Suppressor macrophage treated with lipopolysaccharide for 1 hour (primary cell): ENCODE measurements at places on chromosomes 6 and 20.

GRCh38 chr6:30885999-30886896, 1.9 kb downstream of the DDR1 start:
- no peak for DNase-seq

DNA sequence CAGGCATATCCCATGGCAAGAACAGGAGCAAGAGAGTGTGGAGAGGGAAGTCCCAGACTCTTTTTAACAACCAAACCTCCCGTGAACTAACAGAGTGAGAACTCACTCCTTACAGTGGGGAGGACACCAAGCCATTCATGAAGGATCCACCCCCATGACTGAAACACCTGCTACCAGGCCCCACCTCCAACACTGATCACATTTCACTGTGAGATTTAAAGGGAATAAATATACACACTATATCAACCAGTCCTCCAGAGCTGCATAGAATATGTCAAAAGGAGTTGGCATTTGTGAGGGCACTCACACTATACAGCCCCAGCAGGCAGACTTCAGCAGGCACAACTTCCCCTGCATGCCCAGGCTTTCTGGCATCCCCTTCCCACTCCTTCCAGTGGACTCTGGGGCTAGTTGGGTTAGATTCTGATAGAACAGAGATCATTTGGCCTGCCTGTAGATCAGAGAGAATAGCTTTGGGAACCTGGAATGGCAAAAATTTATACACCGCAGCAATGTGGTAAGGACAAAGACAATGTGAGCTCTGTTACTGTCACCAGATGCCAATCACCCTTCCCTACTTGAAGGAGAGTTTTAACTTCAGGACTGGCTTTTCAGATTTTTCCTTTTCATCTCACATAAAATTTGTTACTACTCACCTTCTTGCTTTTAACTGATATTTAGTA, 25.2 kb upstream of the TENT5A start:
- no peak for DNase-seq

DNA sequence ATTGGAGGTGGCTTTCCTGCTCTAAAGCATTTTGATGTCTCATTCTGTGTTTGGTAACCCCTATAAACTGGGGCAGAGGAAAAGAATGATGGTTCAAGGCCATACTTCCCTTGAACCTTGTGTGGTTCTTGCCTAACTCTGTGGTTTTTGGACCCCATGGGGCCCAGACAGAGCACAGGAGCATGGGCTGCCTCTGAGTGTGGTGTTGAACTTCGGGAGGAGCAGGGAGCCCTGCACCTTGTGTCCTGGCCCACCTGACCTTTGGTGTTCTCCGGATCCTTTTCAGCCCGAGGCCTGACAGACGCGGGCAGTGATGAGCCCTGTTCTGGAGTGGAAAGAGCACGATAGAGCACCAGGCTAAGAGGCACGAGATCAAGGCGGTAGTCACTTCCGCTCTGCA, 18.8 kb downstream of the TMEM74B start:
- no peak for DNase-seq

DNA sequence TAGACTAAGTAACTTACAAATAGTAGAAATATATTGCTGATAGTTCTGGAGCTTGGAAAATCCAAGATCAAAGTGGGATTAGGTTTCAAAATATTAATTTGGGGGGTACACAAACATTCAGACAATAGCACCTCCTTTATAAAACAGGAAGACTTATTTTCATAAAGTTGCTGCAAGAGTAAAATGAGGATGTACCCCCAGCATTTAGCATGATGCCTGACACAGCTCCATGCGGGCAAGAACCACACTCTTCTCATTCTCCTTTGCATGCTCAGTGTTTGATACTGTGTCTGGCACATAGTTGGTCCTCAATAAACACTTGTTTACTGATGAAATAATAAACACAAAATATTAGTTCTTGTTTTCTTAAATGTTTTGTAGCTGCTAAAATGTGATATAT, 332.9 kb downstream of the TFAP2A start:
- no peak for DNase-seq

DNA sequence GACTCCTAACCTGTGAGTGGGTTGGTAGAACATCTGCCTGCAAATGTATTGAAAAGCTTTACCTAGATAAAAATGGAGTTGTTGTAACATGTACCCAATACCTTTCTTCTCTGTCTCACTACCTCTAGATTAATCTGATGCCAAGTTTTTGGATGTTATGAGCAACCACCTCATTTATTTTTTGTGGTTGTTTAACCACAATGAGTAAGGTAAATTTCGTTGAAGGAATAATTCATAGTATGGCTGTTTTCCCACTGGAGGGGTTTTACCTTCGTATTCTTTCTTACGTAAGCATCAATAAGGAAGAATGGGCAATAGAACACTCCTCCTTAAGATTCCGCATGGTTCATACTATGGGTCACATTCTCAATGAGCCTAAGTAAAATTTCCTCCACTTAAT, 165.4 kb downstream of the CDH26 start:
- DNase-seq = no peak

DNA sequence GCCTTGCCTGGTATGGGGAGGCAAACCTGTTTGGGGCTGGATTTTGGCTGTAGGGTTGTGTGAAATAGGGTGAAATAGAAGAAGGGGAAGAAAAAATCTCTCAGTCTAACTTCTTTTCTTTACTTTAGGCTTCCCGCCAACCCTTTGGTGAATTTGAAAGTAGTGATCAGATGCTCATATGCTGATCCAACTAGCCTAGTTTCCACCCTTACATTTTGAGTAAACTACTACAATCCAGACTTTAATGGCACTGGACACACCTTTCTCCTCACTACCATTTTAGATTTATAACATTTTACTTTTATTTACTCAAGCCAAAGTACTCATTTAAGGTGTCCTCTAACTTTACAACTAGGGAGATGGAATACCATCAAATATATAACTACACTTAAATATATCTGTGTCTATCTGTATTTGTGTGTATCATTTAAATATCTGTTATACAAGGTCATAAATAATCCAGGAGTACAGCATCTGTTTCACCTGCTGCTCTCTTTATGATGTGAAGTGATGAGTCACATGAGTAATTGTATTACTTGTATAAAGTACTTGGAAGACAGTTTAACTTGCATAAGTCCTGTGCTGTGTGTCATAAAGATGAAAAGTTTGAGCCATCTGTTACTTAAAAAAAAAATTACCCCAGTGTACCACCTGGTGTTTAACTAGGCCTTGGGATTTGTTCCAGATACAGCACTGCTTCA, 172.1 kb downstream of the CDKAL1 start:
- DNase-seq = no peak

GRCh38 chr20:13183005-13183404, 38.1 kb upstream of the ISM1 start:
- no peak for DNase-seq

DNA sequence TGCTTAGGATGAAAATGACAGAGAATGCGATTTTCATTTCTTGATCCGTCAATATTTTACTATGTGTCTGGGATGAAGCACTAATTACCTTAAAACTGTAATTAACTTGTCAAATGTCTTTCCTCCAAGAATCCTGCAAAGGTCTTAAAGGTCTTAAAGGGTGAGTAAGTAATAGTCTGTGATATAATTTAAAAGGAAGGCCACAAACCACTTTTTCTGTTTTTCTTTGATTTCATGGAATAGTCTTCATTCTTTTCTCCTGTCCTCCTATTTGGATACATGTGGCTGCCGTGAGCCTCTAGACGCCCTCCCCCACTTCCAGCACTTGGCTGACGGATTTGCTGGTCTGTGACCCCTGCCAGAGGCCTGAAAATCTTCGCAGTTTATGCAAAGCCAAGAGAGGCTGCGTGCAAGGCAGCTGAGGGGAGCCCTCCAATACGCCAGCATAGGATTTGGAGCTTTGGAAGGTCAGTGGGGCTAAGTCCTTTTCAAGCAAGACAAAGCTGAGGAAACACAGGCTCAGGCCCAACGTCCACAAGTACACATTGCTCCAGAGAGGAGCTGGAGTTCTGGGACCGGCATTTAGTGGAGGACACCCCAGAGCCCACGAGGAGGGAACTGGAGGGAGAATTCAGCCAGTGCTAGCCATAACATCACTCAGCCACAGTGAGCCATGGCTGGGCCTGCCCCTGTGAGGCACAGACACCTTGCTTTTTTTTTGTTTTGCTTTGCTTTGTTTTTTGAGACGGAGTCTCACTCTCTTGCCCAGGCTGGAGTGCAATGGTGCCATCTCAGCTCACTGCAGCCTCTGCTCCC, 382.6 kb downstream of the SMOC2 start:
- no peak for DNase-seq
